ENCODE measurements at places on chromosomes 1 and 21. TPM values are rescaled to one million over a fixed set of nuclear protein-coding genes. Genes with fewer than 3 reads are reported as not detected.

The UBASH3A gene
- 1.8 TPM for total RNA-seq

The PEAR1 gene
- 20.0 TPM for total RNA-seq

GRCh38 chr1:160580221-160580812 lies 1.0 kb upstream of the CD84 start:
- no peak for DNase-seq

- no peak for DNase-seq
Observed at GRCh38 chr21:15549671-15550070, 180.1 kb upstream of the USP25 start.

DNA sequence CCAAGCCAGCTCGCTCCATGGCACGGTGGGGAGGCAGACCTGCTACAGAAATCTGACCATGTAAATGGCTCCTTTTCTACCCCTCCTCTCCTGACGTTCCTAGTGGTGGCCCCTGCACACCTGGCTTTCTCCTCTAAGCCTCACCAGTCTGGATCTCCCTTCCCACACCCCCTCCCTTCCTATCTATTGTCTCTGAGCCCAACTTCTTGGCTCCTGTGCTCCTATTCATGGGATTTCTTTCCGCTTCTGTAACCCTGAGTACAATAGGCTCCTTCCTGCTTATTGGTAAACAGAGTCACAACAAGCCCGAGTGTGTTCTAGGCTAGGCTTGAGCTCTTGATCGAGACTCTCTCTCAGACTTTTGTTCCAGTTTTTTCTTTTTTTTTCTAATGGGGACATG lies 17.6 kb downstream of the OPTC start:
- no peak for DNase-seq

DNA sequence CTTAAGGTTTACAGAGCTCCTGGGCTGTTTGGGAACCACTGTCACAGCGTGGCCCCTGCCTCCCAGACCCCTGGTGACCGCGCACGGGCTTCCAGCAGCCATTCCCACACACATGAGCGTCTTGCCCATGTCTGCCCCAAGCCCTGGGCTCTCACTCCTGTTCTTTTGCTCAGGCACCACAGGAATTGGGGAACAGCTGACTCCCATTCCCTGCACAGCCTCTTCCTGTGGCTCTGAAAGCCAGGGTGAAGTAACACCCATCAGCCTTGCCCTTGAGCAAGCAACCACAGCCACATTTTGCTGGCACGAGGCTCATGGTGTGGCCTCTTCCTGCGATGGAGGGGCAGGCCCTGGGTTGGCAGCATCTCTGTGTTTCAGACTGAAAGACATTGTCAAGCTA lies 14.3 kb upstream of the GPR157 start:
- no peak for DNase-seq
